GM03348 (cell line): ENCODE measurements at places on chromosomes 16 and 17.

- DNase-seq, result no peak
These were observed 29.0 kb downstream of the RMI2 start for GRCh38 chr16:11374255-11374654.

GRCh38 chr16:65038100-65038499 is 83.8 kb downstream of the CDH11 start:
- no peak for DNase-seq

DNA sequence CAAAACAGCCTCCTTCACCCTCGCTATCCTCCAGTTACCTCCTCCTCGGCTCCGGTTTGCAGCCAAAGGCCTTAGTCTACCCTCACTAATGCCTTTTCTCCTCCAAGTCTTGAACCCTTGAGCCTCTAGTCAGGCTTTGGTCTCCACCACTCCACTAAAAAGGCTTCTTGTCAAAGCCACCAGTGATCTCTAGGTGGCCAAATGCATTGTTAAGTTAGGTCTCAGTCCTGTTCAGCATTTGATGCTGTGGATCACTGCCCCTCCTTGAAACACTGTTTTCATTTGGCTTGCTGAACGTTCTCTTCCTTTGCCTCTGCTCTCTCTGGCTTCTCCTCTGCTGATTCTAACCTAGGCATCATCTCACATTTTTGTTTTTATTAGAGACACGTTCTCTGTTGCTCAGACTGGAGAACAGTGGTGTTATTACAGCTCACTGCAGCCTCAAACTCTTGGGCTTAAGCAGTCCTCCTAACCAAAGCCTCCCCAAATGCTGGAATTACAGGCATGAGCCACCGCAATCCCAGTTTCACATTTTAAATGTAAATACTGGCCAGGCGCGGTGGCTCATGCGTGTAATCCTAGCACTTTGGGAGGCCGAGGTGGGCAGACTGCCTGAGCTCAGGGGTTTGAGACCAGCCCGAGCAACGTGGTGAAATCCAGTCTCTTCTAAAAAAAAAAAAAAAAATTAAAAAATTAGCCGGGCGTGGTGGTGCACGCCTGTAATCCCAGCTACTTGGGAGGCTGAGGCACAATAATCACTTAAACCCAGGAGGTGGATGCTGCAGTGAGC is 1.1 kb downstream of the SGF29 start:
- no peak for DNase-seq

DNA sequence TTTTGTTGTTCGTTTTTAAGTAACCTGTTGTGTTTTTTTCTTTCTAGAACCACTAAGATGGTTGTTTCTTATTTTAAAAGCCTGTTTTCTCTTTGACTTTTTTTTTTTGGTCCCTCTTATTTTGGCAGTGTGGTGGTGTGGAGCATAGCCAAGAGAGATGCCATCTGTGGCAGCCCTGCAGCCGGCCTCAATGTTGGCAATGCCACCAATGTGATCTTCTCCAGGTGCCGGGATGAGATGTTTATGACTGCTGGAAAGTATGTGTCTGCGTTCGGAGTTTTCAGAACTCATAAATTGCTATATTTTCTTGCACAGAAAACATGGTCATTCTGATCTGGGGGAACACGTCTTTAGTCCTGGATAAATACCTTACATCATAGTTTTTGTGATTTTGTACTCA is 17.6 kb downstream of the CFAP52 start:
- DNase-seq, result no peak

DNA sequence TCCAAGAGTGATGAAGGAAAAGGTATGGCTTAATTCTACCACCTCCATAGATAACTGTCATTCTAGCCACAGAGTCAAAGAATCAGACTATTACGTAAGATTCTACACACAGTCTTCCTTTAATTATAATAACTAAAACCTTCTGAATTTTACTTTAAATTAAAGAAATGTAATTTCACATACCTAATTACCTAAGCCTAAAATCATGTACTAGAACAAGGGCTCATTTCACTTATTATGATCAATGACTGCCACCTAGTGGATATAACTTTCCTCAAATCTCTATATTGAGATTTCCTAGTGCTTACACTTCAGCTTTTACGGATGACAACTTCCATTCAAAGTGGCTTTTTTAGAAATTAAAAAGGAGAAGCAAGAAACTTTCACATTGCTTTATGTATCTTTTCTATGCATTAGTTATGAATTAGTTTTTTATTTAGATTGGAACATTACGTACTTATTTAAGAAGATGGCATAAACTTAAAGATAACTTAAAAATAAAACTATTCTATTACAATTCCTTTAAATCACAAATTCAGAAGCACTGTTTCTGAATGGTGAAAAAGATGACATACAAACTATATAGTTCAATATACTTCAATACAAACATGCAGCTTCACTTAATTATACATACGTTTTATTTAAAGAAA is 18.2 kb upstream of the ABCA10 start:
- DNase-seq, result peak; percentile 61

- DNase-seq, result no peak
These were observed 1.3 kb upstream of the ZACN start for GRCh38 chr17:76077584-76078110.

DNA sequence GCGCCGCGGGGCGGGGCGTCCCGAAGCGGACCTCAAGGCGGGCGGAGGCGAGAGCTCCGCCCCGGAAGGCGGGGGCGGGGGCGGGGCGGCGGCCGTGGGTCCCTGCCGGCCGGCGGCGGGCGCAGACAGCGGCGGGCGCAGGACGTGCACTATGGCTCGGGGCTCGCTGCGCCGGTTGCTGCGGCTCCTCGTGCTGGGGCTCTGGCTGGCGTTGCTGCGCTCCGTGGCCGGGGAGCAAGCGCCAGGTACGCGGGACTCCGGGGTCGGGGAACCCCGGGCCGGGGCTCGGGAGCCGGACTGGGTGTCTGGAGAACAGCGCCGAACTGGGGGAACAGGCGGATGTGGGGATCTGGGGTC is at the start of gene TNFRSF12A:
Gene TNFRSF12A, plus strand, starts transcription at position 122 of the 357 bp plus-strand sequence. Its CDS starts 30 bp downstream, at position 152.
- peak; percentile 96 for DNase-seq

DNA sequence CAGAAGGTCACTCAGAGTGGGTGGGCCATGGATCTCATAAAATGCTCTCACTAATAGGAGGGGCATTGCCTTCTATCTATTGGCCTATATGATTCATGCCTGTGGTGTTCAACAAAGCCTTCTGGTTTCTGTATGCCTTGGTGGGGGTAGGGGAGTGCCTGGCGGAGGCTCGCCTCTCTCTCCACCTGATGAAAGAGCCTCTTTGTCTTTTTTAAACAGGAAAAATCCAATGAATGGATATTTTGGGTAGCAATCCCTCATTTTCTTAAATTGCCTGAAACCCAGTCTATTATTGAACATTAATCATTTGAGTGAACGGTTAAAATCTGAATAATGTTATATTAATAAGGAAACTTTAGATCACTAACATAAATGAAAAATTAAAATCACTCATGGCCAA is 90.6 kb downstream of the TOX3 start:
- DNase-seq, result no peak

- DNase-seq, result no peak
These were observed 13.4 kb upstream of the PLLP start for GRCh38 chr16:57297856-57298255.

- DNase-seq, result no peak
These were observed 21.8 kb downstream of the SDR42E2 start for GRCh38 chr16:22183901-22184614.

- DNase-seq, result no peak
These were observed 155.5 kb downstream of the ZNF423 start for GRCh38 chr16:49700251-49701064.
